CD4-positive, alpha-beta T cell treated with Interleukin-6 for 4 hours (primary cell): ENCODE measurements at places on chromosomes 2 and 18.

- DNase-seq, result no peak
Observed at GRCh38 chr2:137202318-137202717, 437.0 kb downstream of the THSD7B start.

- no peak for DNase-seq
Observed at GRCh38 chr2:238132463-238133450, 5.7 kb upstream of the KLHL30 start.

- DNase-seq, result no peak
Observed at GRCh38 chr2:157837851-157838441, 38.2 kb downstream of the ACVR1 start.

GRCh38 chr2:102385522-102385921, 29.9 kb downstream of the IL18R1 start:
- no peak for DNase-seq

GRCh38 chr2:153495725-153496124, 17.2 kb upstream of the RPRM start:
- DNase-seq, result no peak

- no peak for DNase-seq
Observed at GRCh38 chr2:47339745-47340541, 63.0 kb upstream of the MSH2 start.

GRCh38 chr2:126704434-126705160, 48.6 kb downstream of the GYPC start:
- no peak for DNase-seq

DNA sequence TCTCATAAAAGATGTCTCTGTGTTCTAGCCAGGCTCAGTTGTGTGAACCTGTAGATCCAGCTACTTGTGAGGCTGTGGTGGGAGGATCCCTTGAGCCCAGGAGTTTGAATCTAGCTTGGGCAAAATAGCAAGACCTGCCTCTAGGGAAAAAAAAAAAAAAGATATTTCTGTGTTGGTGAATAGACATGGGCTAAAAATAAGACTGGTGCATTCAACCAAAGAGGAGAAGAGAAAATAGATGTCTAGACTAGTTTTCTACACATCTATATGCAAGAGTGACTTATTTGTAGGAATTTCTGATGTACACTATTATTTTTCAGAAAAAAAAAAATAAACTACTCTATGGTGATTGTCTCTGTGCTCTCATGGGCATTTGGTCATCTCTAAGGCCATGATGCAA, 555.1 kb downstream of the BCL11A start:
- DNase-seq, result no peak

DNA sequence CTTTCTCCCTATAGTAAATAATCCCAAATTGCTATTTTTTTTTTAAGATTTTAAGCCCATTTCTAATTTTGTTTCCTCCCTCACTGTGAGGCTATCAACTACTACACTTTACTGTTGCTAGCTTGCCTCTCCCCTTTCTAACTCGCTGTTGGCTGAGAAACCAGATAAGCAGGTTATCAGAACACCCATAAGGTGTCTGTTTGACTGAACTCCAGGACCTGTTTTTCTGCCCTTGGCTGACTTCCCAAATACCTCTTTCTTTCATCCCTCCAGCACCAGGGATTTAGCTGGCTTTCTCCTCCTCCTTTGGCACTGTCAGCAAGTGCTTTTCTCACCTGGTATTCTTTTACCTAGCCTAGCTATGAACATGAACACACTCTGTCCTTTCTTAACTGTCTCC, 11.1 kb downstream of the TRAK2 start:
- DNase-seq, result no peak

DNA sequence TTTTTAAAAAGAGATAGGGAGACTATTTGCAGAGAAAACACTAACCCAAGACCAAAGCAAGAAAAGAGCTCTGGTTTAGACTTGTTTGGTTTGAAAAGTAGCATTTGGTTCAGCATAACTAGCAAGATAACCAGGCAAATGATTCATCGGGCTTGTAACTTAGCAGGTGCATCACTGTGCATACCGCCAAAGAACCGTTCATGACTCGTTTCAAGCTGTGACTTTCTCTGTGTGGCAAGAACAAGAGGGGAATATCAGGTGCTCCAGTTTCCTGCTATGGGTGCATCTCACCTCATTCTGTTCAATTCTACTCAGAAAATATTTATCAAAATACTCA, 244.9 kb downstream of the ETAA1 start:
- DNase-seq, result no peak

DNA sequence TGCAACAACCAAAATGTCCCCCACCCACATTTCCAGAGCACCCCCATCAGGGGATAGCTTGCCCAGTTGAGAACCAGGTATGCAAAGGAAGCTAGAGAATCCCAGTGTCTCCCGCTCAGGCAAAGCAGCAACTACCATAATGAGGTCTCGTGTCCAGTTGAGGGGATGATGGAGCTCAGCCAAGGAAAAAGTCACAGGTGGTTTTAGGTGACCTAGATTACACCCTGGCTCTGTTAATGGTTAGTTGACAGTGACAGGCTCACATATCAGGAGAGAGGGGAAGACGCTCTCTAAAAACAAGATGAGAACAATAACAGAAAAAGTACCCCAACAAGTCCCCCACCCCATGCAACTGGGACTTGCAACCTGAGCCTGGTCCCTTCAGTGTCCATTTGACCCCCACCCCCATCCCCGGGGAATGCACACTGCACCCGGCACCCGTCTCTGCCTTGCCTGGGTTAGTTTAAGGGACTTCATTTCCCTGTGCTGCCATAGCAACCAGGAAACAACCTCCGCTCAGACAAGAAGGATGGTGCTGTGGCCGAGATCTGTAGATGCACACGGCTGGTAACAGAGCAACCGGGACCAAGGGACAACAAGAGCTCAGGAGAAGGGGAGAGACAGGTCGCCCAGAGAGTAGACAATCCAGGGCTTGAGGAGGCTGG, at the start of gene KIAA2012:
KIAA2012 (plus strand) TSS at position 519 of the 665 bp plus-strand sequence. CDS start 373 bp downstream, outside the sequence.
- no peak for DNase-seq

- DNase-seq, result no peak
Observed at GRCh38 chr2:227374158-227374557, 4.9 kb downstream of the TM4SF20 start.

DNA sequence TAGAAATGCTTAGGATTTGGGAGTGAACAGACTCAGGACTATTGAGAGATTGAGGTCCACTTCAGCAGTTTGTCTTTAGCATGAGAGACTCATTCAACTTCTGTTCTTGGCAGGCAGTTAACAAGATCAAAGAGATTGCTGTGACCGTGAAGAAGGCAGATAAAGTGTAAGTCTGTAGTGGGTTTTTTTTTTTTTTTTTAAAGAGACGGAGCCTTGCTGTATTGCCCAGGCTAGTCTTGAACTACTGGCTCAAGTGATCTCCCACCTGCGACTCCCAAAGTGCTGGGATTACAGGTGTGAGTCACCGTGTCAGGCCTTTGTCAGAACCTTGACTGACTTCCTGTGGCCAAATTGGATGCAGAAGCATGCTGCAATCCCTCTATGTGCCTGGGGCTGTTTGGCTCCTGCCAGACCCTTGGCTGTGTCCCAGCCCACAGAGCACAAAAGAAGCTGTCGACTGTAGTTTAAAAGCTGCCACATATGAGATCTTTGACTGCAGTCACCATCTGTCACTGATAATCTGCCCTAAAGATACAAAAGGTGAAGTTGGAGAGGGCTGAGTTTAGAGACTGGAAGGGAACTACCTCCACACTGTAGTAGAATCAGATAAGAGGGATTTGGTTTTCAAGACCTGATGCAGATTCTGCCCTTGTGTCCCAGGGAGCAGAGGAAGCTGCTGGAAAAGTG, 9.9 kb downstream of the CCT7 start:
- DNase-seq, result no peak

DNA sequence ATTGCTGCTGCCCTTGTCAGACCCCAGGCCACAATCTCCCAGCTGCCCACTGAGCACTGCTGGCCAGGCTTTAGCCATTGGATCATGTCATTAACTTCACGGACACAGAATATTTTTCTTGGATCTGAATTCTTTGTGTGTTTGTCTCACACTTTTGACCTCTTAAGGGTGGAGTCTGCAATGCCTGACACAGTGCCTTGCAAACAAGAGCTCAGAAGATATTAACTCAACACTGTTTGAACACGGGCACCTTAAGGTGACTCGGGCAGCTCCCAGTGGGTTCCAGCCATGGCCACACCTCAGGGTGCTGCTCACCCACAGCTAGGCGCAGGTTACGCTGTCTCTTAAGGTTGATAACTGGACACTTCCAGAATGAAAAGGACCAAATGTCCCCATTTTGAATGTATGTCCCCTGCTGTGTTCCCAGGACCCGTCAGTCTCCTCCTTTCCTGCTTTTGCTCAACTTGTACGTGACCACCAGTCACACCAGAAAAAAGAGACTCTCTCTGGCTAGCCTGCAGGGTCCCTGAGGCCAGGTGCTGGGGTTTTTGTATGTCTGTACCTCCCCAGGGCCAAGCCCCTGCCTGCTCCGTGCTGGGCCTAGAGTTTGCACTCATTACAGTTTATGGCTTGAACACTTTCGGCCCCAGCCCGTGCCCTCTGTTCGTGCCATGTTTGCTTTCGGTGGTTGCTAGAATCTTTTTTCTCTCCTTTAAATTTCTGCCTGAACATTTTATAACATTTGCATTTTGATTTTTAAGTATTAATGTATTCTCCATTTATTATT, 33.4 kb upstream of the TMEM131 start:
- DNase-seq, result no peak

- no peak for DNase-seq
Observed at GRCh38 chr2:233003658-233004555, 9.1 kb downstream of the NGEF start.

DNA sequence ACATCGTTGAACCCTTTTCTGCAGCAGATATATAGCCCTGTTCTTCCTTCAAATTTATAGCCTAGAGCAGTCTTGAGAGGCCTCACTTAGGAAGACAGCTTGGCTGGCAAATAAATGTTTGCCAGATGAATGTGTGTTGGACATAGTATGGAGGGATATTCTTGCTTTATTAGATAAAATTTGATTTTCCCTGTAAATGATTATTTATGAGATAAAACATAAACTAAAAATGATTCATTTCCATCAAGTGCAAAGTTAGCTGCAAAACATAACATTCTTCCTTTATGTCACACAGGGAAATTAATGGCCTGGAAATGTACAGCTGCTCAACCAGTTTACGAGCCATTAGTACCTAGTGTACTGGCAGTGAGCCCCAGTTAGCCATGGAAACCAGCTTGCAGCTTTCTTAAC, 82.5 kb downstream of the LIMS1 start:
- no peak for DNase-seq

DNA sequence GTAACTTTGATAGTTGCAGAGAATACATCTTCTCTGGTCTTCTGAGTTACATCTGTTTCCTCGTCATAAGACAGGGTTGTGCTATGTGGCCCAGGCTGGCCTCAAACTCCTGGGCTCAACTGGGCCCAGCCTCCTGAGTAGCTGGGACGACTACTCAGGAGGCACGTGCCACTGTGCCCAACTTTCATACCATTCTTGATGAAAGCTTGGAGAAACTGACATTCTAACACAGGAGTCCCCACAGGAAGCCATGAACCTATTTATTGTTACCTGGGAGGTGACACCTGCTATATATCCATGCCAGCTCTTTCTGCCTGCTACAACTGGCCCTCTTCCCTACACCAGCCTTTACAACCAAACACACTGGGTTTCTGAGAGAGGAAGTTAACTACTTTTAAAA, 19.1 kb downstream of the EIF2AK3 start:
- DNase-seq, result no peak

- no peak for DNase-seq
Observed at GRCh38 chr2:240291337-240292034, 144.0 kb upstream of the GPC1 start.

- no peak for DNase-seq
Observed at GRCh38 chr2:126187668-126188067, 468.3 kb upstream of the GYPC start.

DNA sequence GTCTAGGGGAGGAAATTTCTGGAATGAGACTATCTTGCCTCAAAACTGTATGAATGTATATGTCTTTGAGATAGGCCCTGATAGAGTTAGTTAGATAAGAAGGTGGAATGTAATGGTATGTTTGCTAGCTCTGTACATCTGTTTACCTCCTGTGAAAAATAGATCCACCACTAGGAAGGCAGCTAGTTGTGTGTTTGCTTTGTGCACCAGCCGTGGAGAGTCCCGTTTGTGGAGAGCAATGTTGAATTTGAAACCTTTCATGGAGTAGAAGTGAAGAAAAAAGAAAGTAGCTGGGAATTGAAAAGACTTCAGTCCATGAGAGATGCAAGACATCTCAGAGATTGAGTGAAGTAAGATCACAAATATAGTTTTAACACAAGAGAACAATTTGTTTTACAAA, 25.4 kb downstream of the ASXL3 start:
- DNase-seq, result no peak

DNA sequence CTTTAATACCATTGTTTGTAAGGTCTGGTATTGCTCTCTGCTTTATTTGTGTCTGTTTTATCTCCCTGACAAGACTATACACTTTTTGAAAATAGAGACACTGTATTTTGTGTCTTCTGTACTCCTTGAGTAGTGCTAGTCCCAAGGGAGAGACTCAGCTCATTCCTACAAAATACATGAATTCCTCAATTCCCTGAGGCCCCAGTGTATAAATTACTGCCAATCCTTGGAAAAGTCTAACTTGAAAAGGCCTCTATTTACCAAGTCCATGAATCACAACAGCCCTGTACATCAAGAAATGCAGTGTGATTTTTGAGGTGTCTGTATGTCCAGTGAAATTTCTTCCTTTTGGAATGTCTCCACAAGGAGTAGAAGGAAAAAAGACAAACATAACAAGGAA, 34.9 kb upstream of the NEDD4L start:
- no peak for DNase-seq

DNA sequence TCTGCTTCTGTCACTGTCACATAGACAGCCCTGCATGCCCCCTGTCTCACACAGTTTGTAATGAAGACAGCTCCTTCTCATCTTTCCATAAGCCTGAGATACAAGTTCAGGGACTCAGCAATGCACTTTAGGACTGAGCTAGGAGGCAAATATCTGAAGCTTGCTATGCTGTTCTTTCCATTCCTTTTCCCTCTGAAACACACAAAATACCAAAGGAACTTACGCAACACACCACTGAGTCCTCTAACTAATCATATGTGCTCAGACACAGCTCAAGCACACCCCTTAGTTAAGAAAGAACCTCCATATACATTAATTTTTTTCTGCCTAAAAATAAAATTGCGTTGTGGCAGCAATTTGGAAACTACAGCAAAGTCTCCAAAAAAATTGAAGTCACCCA, 17.9 kb downstream of the SERPINB8 start:
- no peak for DNase-seq

DNA sequence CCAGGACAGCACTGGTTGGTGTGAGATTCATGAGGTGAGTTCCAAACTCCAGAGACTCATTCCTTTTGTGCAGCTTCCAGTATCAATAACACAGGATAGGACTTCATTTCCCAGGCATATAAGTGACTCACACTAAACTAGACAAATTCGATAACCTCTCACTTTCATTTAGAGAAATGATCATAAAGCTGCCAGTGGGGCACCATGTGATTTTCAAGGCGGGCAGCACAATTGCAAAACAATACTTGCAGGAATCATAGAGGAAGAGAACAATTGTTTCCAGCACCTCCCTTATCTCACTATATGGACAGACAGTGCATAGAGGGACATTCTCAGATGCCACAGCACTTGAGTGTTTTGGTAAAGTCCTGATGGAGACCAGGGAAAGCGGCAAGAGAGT, 31.3 kb upstream of the DNAH7 start:
- DNase-seq, result no peak
